Fibroblast of lung (primary cell): ENCODE measurements at places on chromosomes 1 and 21.
A peak's percentile ranks its signal among the peaks of the same experiment; 100 is the strongest.

GRCh38 chr1:85137660-85138059 is 63.2 kb downstream of the SYDE2 start:
- DNase-seq = no peak

DNA sequence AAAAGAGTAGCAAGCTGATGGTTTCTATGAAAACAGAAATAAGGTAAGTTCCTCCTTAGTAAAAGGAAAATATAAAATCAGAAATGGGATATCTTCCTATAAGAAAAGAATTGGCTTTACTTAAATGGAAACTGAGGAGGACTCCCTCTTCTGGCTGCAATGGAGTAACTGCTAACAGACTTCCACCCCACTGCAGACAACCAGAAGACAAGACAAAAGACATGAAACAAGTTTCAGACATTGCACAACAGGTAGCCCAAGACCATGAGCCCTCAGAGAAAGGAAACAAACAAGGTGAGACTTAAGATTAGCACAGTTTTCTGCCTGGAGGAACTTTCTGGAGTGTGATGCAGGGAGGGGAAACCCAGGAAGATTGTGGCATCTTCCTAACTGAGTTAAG is 17.0 kb upstream of the OLFML2B start:
- DNase-seq = peak; percentile 35

GRCh38 chr1:110444561-110444960 is 6.4 kb upstream of the PROK1 start:
- no peak for DNase-seq

- no peak for DNase-seq
These were observed 10.0 kb downstream of the NCF2 start for GRCh38 chr1:183580281-183580682.

GRCh38 chr1:94258873-94259331 is 21.5 kb upstream of the ARHGAP29 start:
- DNase-seq = peak; percentile 98

- DNase-seq = peak; percentile 36
These were observed 162.0 kb upstream of the ZP4 start for GRCh38 chr1:238052496-238053266.

DNA sequence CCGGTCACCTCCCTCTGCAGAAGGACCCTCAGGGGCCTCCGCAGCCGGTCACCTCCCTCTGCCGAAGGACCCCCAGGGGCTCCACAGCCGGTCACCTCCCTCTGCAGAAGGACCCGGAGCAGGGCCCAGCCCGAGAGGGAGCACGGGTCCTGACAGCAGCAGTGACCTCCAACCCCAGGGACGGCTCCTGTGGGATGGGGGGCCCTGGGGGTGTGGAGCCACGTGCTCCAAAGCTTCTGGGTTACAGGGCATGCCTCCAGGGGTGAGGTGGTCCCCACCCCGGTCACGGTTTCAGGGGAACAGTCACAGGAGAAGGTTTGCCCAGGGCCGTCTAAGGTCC is 40.3 kb downstream of the SLC19A1 start:
- DNase-seq = no peak

- peak; percentile 46 for DNase-seq
These were observed 2.1 kb upstream of the S100A10 start for GRCh38 chr1:151995774-151996173.

- DNase-seq = no peak
These were observed 69.6 kb upstream of the KRTAP19-8 start for GRCh38 chr21:31107871-31108270.

GRCh38 chr21:38930853-38931252 is 125.1 kb downstream of the ETS2 start:
- DNase-seq = no peak

DNA sequence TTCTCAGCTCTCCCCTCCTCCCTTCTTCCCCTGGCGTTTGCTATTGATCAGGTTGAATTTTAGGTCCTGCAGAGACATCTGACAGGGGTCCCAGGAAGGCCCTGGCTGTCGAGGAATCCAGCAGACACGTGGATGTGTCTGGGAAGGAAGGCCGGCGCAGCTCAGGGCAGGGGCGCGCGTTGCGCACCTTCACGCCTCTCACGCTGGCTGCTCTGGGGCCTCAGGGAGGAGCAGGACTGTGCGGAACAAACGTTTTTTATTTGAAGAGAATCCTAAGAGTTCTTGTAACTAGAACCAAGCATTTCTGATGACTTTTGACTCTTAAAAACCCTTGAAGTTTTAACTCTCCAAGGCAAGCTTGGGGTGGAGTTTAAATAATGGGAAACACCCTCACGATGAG is 54.2 kb downstream of the SLC37A1 start:
- DNase-seq = no peak

- DNase-seq = no peak
These were observed 95.2 kb downstream of the HLX start for GRCh38 chr1:220974431-220974830.
